Stimulated activated CD8-positive, alpha-beta memory T cell treated with anti-CD3 and anti-CD28 coated beads, Interleukin-4, amount 100 ng/mL, for 24 hours (primary cell): ENCODE measurements at places on chromosomes 3 and 15.
A peak's percentile ranks its signal among the peaks of the same experiment; 100 is the strongest.

- DNase-seq = no peak
These were observed 108.8 kb downstream of the ARNT2 start for GRCh38 chr15:80512726-80513660.

DNA sequence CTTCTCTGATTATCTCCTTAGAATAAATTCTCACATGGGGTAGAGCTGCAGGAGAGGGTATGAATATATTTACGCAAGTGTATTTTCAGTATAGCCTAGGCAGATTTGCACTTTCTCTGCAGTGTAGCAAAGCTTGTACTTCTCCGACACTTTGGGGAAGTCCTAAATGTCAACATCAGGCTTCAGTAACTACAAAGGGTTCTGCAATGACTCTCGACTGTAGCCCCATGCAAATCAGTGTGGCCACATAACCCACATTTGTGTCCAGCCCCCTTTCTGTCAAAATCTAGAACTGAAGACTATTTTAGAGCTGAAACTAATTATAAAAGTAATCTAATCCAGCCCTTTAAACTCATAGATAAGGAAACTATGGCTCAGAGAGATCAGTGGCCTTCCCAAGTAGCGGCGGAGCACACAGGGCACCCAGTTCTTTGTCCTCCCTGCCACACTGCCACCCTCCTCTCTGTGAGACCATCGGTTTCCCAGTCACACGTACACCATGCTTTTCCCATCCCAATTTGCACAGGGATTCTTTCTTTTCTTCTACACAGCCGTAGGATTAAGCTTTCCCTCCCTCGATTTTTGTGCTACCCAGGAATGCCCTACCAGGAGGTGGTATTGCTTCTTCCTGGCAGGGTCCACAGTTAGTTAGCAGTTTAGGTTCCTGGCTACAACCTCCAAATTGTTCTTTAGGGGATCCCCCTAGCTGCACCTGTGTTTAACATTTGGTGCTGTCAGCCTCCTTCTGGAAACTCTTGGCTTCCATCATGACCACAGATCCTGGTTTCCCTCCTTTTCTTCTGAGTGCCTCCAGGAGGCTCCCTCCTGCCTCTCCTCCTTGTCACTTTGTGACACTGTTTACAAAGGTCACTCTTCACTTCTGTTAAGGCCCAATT lies 22.9 kb downstream of the MRAS start:
- no peak for DNase-seq

DNA sequence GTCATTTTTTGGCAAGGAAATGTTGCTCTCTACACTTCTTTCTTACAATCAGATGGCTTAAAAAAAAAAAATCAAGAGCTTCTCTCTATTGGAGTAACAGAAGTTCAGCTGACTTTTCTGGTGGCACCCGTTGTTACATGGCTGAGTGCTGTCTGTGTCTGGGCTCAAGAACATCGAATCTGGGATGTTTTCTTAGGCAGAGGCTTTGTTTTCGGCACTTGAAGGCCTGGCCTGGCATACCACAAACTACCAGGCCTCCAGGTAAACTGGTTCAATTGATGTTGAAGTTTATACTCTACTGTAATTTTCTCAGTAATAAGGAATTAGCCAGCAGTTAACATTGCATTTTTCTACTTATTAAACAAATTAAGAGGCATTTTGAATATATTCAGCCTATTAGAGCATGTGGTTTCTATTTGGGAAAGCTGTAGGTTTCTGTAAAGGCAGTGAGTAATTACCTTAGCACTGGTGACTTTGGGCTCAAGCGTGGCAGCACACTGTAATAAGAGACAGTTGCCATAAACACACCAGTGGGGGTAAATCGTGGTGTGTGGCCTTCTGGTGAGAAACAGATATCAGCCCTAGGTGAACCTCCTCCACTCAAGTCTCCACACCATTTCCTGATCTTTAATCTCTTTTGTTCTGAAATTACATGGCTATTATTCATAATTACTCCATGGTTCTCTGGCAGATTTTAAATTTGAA lies 544.7 kb downstream of the MECOM start:
- DNase-seq = no peak

DNA sequence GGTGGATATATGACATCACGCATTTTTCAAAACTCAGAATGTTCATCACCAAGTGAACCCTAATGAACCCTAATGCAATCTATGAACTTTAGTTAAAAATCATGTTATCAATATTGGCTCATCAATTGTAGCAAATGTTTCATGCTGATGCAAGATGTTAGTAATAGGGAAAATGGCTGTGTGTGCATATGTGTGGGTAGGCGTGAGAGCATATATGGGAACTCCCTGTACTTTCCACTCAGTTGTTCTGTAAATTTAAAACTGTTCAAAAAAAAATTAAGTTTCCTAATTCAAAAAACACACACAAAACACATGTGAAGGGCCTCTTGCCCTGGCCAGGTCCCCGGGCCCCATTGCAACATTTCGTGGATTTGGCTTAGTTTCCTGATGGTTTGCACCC lies 89.7 kb upstream of the PROK2 start:
- no peak for DNase-seq

- DNase-seq = no peak
These were observed 101.4 kb upstream of the LRIG1 start for GRCh38 chr3:66602237-66602636.

GRCh38 chr3:52019352-52020080 lies 23.8 kb upstream of the RPL29 start:
- DNase-seq = no peak

DNA sequence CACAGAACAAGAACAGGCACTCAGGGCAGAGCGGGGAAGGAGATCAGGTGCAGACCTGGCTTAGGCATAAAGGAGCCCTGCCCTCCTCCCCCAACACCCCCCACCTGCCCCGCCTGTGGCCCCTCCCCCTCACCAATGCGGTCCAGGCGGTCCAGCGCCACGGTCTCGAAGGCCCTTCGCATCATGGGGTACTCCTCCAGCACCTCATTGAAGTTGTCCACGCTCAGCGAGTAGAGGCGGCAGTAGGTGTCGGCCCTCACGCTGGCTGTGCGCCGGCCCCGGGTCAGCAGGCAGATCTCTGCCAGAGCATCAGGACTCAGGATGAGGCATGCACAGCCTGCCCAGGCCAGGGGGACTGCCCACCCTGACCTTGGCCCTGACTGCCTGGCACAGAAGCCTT lies 44.8 kb downstream of the HCN4 start:
- no peak for DNase-seq

DNA sequence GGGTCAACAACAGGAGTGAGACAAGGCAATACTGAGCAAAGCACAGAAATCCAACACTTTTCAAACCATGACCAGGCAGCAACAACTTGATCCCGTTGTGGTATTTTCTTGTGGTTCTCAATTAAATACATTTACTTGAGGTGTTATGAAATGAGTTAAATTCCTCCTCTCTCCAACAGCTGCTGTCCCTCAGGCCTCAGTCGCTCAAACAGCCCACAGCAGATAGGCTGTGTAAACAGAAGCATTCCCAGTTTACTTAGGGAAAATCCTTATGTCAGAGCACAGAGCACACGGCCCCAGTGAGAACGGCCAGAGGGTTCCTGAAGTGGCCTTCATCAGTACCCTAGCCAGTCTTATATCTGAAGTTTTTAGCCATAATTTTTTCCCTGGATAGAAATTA lies 359.9 kb downstream of the AGBL1 start:
- DNase-seq = no peak

GRCh38 chr3:190308154-190308553 lies 14.1 kb downstream of the CLDN1 start:
- DNase-seq = no peak

DNA sequence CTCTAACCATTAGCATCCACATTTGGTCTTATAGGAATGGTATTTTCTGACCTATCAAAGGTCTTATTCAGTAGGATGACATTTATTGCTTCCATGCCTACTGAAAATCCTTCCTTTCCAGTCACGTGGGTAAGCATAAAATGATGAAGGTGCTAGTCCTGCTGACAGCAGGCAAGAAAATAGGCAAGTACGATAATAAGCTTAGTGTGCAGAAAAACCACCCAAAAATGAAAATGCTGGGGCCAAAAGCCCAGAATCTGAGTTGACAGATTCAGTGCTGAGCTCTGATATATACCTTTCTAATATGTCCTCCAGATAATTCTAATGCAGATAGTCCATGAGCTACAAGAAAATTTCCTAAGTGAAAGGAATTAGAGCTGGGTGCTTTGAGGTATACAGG lies 194.8 kb downstream of the WDR72 start:
- no peak for DNase-seq

GRCh38 chr15:101492766-101493692 lies 3.5 kb upstream of the PCSK6 start:
- DNase-seq = no peak

- no peak for DNase-seq
These were observed 776.9 kb upstream of the ARPP21 start for GRCh38 chr3:34862456-34862855.

DNA sequence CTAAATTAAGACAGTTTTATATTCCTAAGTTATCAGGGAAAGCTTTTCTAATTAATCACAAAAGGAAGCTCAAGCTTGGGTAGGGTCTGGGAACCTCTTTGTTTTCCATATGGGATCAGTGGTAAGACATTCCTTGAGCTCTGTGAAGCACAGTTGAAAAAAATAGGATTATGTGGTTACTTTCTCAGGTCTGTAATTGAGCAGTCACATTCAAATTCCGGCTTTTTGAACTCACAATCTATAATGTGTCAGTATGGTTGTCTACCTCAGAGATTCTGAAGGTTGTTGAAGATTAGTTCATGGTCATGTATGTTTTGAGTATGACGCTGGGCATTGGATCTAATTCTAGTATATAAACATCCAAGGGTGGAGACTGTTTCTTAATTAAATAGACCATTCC lies 364.5 kb downstream of the LPP start:
- DNase-seq = no peak

- no peak for DNase-seq
These were observed 59.2 kb downstream of the SYNM start for GRCh38 chr15:99164119-99164518.

GRCh38 chr15:61755467-61755866 lies 304.8 kb downstream of the VPS13C start:
- DNase-seq = no peak

- DNase-seq = peak; percentile 53
These were observed 69.2 kb upstream of the ICE2 start for GRCh38 chr15:60548101-60548500.

DNA sequence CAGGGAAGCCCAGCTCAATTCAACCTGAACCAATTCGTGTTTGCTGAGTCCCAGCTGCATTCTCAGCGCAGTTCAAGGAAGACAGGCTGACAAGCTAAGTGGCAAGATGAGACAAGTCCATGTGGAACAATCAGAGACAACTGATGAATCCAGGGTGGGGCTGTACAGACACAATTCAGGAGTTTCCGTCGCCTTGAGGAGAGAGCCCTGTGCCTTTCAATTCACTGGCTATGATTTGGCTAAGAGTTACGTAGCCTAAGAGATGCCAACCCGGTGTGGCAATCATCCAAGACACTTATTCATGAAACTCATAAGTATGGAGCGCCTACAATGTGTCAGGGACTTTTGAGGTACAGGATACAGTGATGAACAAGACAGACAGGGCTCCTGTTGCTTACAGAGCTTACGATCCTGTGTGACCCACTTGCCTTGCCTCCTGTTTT lies 15.5 kb upstream of the ZBED2 start:
- DNase-seq = no peak

DNA sequence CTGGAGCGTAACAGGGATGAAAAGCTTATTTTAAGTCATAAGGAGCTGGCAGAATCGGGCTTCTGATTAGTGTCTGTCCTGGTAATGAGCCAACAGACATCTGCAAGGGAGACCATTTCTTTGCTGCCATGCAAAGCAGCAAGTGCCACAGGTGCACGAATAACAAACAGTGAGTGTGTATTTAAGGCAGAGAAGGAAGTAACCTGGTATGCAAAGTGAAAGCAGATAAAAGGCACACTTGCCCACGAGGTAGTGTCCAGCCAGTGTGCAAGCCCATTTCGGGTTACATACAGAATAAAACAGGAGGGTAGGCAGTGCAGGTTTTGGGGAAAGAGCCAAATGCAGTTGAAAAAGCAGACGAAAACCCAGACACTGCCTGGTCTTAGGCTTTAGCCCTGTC lies 1153.7 kb downstream of the SI start:
- no peak for DNase-seq

- no peak for DNase-seq
These were observed 36.2 kb upstream of the CLRN1 start for GRCh38 chr3:151008699-151009098.

DNA sequence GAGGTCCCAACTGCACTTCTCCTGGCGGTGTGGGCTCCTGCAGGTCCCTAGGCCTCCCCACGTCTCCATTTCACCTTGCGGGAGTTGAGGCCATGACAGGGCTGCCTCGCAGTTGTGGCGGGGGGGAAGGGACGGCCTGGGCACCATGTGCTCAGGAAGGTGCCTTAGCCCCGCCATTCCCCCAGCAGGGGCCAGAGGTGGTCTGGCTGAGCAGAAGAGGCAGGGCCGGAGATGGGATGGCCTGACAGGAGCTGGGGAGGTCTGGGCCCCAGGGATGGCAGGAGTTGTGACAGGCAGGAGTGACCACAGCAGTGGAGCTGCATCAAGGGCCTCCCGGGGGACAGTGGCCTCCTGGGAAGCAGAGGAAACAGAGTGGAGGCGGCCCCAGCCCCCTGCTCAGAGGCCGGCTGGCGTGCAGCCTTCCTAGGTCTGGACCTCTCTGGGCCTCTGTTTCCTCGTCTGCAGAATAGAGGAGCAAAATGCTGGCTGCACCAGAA lies 18.7 kb upstream of the KLF15 start:
- no peak for DNase-seq

- DNase-seq = no peak
These were observed 22.0 kb upstream of the MUC20 start for GRCh38 chr3:195698647-195699387.

GRCh38 chr3:9862391-9863057 lies 17.5 kb downstream of the CIDEC start:
- DNase-seq = no peak

DNA sequence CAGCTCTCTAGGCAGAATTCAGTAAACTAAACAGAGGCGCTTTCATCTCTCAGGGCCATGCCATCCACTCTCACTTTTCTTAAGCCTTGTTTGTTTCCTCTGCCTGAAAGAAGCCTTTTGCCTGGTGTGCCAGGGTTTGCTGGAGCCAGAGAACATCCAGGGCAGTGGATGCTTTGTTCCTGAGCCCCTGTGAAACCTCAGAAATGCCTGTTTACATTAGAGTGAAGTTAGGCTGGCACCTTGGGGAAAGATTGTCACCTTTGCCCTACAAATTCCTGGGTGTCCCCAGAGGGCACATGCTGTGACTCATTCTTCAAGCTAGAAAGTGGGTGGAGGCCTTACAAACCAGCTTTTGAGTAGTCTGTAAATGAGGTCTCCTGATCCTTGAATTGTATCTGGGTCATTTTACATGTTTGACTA lies 10.7 kb upstream of the TRAK1 start:
- no peak for DNase-seq

GRCh38 chr15:77844798-77845446 lies 212.2 kb upstream of the LINGO1 start:
- no peak for DNase-seq

DNA sequence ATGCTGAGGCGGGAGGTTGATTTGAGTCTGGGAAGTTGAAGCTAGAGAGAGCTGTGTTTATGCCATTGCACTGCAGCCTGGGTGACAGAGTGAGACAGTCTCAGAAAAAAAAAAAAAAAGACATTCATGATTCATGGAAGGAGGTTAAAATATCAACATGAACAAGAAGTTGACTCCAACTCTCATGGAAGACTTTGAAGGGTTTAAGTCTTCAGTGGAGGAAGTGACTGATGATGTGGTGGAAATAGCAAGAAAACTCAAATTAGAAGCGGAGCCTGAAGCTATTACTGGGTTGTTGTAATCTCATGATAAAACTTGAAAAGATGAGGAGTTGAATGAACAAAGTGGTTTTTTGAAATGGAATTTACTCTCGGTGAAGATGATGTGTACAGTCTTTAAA lies 491.8 kb downstream of the SQOR start:
- DNase-seq = no peak

GRCh38 chr15:66865622-66866611 lies 163.9 kb downstream of the SMAD6 start:
- DNase-seq = no peak

- no peak for DNase-seq
These were observed 278.2 kb downstream of the CTNNB1 start for GRCh38 chr3:41477399-41478014.
